Hypothalamus (tissue), 51 donors: ENCODE measurements at places on chromosomes 7 and 10.

DNA sequence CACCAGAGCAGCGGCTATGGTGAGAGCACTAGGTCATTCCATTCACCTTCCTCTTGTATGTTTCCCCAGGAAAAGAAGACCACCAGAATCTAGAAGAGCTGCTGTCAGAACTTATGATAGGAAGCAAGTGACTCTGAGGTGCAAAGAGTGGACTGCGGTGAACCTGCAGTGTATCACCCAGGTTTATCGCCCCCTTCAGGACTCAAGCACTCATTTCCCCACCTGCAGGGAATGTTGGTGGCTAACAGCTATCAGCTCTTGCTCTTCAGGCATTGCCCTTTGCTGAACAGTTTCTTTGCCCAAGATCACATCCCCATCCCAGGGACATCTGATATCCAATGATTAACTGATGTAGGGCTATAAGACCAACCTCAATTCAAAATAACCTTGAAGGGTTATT lies 66.3 kb upstream of the IL6 start:
- DNase-seq = no peak

- no peak for DNase-seq
Measured at GRCh38 chr7:192701-193480, 520 bp downstream of the FAM20C start.

DNA sequence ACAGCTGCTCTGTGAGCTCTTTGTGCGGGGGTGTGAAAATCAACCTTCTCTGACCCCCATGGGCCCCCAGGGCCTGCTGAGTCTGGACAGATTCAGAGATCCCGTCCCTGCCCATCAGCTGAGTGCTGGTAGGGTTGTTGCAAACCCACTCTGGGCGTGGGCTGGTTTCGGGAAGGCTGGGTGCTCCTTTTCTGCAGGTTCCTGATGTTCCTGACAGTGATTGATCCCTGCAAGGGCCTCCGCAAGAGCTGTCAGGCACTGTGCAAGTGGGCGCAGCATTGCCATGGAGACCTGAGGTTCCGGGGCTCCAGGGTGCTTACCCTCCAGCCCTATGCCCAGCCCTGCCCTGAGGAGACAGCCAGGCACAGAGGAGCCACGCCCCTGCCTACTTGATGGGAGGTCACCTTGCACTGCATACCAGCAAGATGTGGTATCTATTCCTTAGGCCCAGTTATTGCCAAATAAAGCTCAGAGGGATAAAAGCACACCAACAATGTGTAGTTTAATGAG lies 44.3 kb upstream of the INPP5A start:
- no peak for DNase-seq

DNA sequence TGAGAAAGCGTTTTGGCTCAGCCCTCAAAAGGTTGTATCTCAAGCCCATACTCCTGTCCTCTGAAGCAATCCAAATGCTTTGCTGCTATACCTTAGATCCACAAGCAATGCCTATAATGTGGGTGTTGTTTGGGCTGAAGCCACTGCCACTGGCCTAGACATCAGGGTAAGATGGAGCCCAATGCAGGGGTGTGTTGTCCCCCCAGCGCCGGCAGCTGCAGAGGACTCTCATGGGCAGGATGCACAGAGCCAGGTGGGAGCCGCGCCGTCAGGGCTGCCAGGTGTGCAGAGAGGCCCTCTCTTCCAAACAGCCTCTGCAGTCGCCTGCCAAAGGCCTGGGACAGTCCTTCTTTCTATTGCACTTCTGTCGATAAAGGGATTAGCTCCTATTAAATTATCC lies 205.2 kb upstream of the SHH start:
- no peak for DNase-seq

- no peak for DNase-seq
Measured at GRCh38 chr10:29098423-29098822, 190.4 kb upstream of the LYZL1 start.

DNA sequence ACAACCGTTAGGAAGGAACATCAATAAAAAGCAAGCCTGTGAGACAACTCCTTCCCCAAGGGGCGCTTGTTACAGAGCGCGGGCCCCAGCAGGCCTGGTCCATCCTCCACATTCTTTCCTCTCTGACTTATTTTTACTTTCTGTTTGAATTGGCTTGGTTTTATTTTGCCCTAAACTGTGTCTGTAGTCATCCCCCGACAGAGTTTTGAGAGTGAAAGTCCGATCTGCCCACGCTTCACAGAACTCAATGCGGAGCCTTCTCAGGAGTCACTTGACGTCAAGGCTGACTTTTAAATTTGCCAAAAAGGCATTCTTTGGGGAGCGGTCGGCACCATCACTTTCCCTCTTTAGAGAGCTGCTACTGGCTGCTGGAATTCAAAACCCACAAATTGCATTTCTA lies 150.1 kb upstream of the KLF6 start:
- no peak for DNase-seq

DNA sequence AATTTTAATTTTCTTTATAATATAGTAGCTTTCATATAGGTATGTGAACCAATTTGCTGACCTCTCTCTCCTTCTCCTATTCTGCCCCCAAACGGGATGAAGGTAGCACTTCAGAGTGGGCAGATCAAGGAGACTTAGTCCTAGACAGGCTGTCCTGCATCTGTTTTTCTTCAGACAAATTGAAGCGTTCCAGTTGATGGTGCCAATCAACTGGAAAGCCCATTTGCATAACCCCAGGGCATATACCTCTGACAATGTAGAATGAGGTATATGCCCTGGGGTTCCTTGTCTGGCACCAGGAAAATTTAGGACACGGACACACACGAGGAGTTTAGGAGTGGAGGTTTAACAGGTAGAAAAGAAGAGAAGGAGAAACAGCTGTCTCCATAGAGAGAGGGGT lies 502.9 kb downstream of the HTR7 start:
- DNase-seq = no peak

- no peak for DNase-seq
Measured at GRCh38 chr10:34145715-34146114, 669.4 kb downstream of the PARD3 start.

DNA sequence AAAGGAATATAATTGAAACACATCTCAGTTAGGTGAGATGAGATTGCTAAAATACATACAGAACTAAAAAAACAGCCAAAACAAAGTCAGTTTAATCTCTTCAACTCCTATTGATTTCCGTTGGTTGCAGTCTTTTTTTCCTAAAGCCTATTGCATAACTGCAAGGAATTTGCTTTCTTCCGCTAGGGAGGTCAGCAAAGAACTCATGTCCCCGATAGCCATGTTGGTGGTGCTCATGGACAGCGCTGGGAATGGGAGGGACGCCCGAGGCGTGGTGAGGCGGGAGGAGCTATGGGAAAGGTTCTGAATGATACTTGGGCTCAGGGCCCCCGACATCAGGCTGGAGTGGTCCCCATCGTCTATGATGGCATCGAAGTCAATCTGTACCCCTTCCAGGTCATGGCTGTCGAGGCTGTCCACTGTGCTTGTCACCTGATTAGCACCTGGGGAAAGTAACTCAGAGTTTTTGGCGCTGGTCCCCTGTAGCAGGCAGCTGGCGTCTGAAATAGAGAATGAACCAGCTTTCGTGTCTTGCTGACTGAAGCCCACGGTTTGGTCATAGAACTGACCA lies 261.4 kb upstream of the INHBA start:
- DNase-seq = no peak

DNA sequence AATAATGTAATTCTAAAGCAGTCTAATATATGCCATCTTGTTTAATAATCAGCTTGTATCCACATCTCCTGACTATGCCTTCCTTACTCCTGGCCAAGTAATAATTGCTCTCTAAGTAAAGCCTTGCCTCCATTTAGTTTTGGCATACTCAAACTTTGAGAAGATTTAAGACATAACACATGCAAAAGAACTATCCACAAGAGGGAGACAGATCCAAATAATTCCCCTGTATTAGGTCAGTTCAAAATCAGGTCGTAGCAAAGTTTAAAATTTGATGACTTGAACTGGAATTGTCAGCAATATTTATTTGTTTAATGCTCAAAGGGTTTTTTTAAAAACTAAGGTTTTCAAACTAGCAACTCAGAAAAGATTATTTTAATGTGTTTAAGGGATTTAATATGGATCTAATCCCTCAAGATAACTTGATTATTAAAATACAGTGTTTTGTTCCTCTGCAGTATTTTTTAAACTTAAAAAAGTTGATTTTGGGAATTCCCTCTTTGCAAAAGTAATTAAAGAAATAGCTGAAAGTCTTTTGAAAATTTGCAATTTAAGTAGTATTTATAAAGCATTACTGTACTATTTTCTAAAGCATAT lies 95.3 kb downstream of the HDAC9 start:
- DNase-seq = no peak

GRCh38 chr10:52755297-52756062 lies 17.1 kb downstream of the MBL2 start:
- DNase-seq = no peak

- no peak for DNase-seq
Measured at GRCh38 chr7:150666412-150666811, 19.1 kb upstream of the GIMAP2 start.

DNA sequence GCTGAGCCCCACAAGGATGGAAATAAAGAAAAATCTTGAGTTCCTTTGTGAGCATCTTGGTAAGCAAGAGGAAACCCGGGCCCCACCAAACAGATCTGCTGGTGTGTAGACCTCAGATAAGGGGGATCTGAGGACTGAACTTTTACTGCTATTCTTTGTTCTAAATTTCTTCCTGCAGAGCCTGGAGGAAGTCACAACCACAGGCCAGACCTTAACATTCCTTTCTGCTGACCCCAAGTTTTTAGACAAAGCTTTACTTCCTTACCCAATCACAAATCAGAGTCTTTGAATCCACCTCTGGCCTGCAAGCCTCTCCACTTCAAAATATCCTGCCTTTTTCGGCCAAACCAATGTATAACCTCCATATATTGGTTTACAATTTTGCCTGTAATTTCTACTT lies 352.6 kb upstream of the AUTS2 start:
- DNase-seq = no peak

- no peak for DNase-seq
Measured at GRCh38 chr7:50640256-50640655, 75.1 kb upstream of the DDC start.

DNA sequence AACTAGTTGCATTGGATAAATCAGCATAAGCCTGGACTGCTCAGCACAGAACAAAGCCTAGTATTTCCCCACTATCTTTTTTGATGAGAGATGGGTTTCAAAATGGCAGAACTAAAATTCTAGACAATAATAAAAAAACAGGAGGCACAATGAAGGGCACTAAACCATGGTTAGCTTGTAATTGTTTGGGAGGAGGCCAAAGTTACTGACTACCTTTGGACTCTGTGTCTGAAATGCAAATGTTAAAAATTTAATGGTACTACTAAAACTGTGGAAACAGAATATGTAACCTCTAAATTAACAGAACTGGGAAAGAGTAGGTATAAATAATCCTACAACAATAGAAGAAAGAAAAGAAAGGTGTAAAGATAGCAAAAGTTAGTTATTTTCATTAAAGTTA lies 13.0 kb downstream of the ADAM12 start:
- DNase-seq = no peak

- DNase-seq = no peak
Measured at GRCh38 chr10:3763035-3763456, 22.0 kb downstream of the KLF6 start.

DNA sequence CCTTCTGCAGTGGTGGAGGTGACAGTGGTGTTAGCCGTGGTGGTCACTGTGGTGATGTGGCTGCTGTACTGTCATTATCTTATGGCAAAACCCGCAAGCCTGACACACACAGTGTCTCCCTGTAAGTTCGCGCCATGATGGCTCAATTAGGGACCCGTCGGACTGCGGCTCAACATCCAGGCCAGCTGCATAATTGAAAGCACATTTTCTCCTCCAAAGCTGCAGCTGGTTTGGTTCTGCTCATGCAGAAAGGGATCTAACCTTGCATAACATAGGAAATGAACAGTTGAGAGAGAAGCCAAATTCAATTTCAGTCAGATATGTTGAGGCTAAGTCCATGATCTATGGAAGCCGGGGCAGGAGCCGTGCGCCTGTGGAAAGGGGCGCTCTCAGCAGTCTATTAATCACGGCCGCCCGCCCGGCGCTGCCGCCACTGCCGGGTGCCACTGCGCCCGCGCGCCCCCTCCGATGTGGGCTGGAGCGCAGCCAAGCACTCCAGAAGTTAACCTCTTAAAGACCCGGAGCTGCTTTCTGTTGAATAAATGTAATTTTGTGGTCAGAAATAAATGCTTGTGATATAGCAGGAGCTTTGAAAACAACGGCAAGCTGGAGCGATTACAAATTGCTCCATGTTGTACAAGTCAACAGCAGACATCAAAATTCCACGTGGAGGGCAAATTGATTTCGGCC lies 227.7 kb downstream of the CUX1 start:
- no peak for DNase-seq

GRCh38 chr7:134831862-134832261 lies 52.4 kb downstream of the CALD1 start:
- peak; percentile 6 for DNase-seq

GRCh38 chr10:61975391-61975932 lies 74.0 kb downstream of the ARID5B start:
- DNase-seq = no peak

GRCh38 chr7:41232086-41232485 lies 470.8 kb downstream of the INHBA start:
- DNase-seq = no peak

GRCh38 chr10:124997771-124998623 lies 56.1 kb downstream of the ZRANB1 start:
- no peak for DNase-seq

GRCh38 chr10:17122052-17122451 lies 7.6 kb downstream of the CUBN start:
- DNase-seq = no peak

- DNase-seq = no peak
Measured at GRCh38 chr10:69955897-69956740, 96.5 kb upstream of the MACROH2A2 start.

- DNase-seq = no peak
Measured at GRCh38 chr7:18338910-18339523, 156.5 kb upstream of the HDAC9 start.

- DNase-seq = no peak
Measured at GRCh38 chr7:30139836-30140384, 5.1 kb downstream of the MTURN start.

DNA sequence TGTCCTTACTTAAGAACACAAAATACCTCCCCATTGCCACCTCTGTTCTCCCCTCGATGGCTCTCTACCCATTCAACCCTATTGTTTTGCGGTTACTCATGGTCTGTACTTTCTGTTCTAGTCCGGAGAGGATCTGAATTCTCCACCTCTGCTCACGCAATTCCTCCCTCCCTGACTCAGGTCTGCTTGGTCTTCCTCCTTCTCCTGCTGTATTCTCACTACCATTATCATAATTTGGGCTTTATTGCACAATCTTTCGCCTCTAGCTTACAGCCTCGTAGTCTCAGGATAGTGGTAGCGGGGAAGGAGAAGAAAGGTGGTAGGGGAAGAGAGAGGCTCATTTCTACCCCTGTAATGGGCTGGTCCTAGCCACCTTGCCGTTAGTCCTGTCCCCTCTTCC lies 35.4 kb upstream of the FAM180A start:
- no peak for DNase-seq
